Activated CD4-positive, alpha-beta T cell treated with anti-CD3 and anti-CD28 coated beads, Interleukin-2, amount 10 ng/mL, durations not matched to agents 7 days and 5 days (primary cell): ENCODE measurements at places on chromosomes 16 and 17. TPM values are rescaled to one million over a fixed set of nuclear protein-coding genes. Genes with fewer than 3 reads are reported as not detected.
A peak's percentile ranks its signal among the peaks of the same experiment; 100 is the strongest.

MAP2K6 gene
- total RNA-seq = 11.0 TPM

TEDC2 gene
- total RNA-seq = 21.4 TPM

GRCh38 chr17:49333804-49334203 lies 28.2 kb downstream of the ZNF652 start:
- H3K36me3 ChIP-seq = peaks cover 5% of the 10 kb centered on the region
- DNase-seq = no peak
- no peak overlapping the region for H3K4me3 ChIP-seq
- H3K27ac ChIP-seq = no peak overlapping the region

RAB37 gene
- 30.4 TPM for total RNA-seq

- H3K27me3 ChIP-seq = peaks cover 8% of the 10 kb centered on the region
- no peak for DNase-seq
- peaks cover 14% of the 10 kb centered on the region for H3K4me1 ChIP-seq
- no peaks in the 10 kb centered on the region for H3K36me3 ChIP-seq
- no peak overlapping the region for H3K4me3 ChIP-seq
Observed at GRCh38 chr17:36198831-36199465, 2.4 kb upstream of the CCL3L1 start.

- no peak for DNase-seq
- no peaks in the 10 kb centered on the region for H3K27me3 ChIP-seq
- peaks cover 13% of the 10 kb centered on the region for H3K4me1 ChIP-seq
Observed at GRCh38 chr17:8913091-8913490, 45.6 kb upstream of the PIK3R6 start.

MMP28 gene
- total RNA-seq = not detected

- H3K27me3 ChIP-seq = peaks cover 9% of the 10 kb centered on the region
- H3K27ac ChIP-seq = no peak overlapping the region
- peaks cover 2% of the 10 kb centered on the region for H3K36me3 ChIP-seq
- DNase-seq = peak; percentile 56
Observed at GRCh38 chr17:74296548-74296936, 22.5 kb downstream of the DNAI2 start.

DNAH3 gene
- total RNA-seq = not detected

- H3K4me1 ChIP-seq = peaks cover 14% of the 10 kb centered on the region
- no peaks in the 10 kb centered on the region for H3K36me3 ChIP-seq
- DNase-seq = no peak
- H3K27ac ChIP-seq = no peak overlapping the region
- no peaks in the 10 kb centered on the region for H3K27me3 ChIP-seq
Observed at GRCh38 chr17:75191584-75191983, 8.8 kb upstream of the SUMO2 start.

KRTAP9-2 gene
- not detected for total RNA-seq

- peaks cover 60% of the 10 kb centered on the region for H3K4me1 ChIP-seq
- H3K36me3 ChIP-seq = peaks cover 6% of the 10 kb centered on the region
- no peak overlapping the region for H3K4me3 ChIP-seq
Observed at GRCh38 chr17:73831699-73832098, 187.5 kb upstream of the SDK2 start.

DNA sequence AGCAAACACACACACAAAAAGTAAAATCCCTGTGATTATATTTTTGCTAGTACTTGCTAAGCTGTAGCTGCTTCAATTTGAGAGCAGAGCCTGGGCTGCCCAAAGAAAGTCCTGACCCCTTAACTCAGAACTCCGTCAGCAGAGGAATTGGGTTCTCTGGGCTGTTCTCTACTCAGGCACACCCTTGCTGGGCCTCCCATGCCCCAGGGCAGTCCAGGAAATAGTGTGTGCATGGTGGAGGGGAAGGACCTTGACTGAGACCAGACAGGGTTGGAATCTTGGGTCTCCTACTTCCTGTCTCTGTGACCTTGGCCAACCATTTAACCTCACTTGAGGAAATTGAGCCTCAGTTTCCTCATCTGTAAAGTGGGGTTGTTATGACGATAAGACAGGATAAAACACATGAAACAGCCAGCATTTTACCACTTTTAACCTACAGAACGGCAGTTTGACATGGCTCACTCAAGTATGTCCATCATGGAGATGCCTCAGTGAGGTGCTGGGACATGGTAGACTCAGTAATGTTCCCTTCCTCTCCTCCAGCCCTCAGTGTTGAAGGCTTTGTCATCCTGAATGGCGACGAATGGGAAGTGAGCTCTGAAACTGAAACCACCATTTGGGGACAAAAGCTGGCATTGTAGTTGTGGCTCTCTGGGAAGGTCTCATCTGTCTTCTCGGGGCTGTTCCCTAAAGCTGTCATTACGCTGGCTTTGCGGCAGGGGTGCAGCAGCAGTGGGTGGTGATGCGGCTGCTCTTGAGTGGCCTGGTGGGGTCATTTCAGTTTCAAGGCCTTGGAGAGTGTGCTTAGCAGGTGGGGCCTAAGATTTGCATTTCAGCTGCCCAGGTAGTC lies 74.9 kb downstream of the CMIP start:
- H3K27me3 ChIP-seq = no peaks in the 10 kb centered on the region
- H3K4me3 ChIP-seq = no peak overlapping the region
- H3K4me1 ChIP-seq = peaks cover 53% of the 10 kb centered on the region
- peaks cover 11% of the 10 kb centered on the region for H3K36me3 ChIP-seq

GRCh38 chr17:12732366-12732765 lies 56.9 kb upstream of the ARHGAP44 start:
- H3K4me1 ChIP-seq = no peaks in the 10 kb centered on the region
- H3K4me3 ChIP-seq = no peak overlapping the region
- no peak overlapping the region for H3K27ac ChIP-seq
- H3K36me3 ChIP-seq = no peaks in the 10 kb centered on the region
- H3K27me3 ChIP-seq = no peaks in the 10 kb centered on the region

CCL4 gene
- 3.9 TPM for total RNA-seq

DNA sequence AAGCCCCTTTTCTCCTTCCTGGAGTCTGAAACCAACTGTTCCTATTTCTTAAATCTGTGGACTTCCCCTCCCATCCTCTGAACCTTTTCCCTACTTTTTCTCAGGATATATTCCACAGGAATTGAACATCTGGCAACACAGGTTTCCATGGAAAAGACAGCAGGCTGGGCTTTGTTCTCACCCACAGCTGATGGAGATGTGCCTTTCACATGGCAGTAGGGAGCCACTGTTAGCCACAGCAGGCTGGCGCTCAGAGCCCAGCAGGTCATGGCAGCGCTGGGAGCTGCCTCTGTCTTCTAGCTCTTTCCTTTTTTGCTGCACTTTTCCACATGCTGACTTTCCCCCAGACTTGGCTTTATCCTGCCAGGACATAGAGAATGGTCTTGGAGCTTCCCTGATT lies 116.4 kb upstream of the NLRP1 start:
- no peak overlapping the region for H3K27ac ChIP-seq
- peaks cover 10% of the 10 kb centered on the region for H3K27me3 ChIP-seq
- no peaks in the 10 kb centered on the region for H3K4me1 ChIP-seq
- DNase-seq = no peak
- H3K4me3 ChIP-seq = no peak overlapping the region
- H3K36me3 ChIP-seq = no peaks in the 10 kb centered on the region

DNA sequence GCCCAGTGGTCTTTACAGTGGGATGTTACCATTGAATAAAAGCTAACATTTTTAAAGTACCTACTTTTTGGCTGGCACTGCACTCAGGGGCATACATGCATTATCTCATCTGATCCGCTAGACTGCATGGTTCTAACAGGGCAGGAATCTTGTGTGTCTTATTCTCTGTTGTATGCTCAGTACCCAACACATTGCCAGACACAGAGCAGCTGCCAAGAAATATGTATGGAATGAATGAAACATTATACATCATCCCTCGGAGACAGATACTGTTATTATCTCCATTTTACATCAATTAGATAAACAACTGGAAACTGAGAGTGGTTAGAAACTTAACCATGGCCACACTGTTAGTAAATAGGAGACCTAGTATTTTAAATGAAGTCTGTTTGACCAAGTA lies 74.1 kb upstream of the CDH11 start:
- H3K36me3 ChIP-seq = no peaks in the 10 kb centered on the region
- H3K27ac ChIP-seq = no peak overlapping the region
- DNase-seq = no peak
- no peak overlapping the region for H3K4me3 ChIP-seq
- no peaks in the 10 kb centered on the region for H3K4me1 ChIP-seq
- H3K27me3 ChIP-seq = no peaks in the 10 kb centered on the region

DNA sequence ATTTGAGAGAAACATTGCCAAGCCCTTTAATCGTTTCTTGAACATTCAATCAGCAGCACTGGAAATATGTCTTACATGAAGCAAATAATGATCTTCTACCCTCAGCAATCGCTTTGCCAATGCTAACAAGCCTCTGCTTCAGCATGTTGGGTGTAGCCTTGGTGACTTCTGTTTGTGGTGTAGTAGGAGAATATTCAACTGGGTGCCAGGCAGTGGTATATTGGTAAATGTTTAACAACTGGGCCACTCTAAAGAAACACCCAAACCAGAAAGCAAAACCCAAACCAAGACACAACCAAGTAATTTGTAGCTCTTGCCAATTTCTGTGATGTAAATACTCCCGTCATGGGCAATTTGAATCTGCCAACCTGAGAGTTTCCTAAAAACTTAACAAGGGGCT lies 9.7 kb downstream of the CDH13 start:
- H3K27ac ChIP-seq = no peak overlapping the region
- DNase-seq = no peak
- H3K4me3 ChIP-seq = no peak overlapping the region
- peaks cover 1% of the 10 kb centered on the region for H3K36me3 ChIP-seq
- peaks cover 7% of the 10 kb centered on the region for H3K27me3 ChIP-seq
- peaks cover 26% of the 10 kb centered on the region for H3K4me1 ChIP-seq

DNA sequence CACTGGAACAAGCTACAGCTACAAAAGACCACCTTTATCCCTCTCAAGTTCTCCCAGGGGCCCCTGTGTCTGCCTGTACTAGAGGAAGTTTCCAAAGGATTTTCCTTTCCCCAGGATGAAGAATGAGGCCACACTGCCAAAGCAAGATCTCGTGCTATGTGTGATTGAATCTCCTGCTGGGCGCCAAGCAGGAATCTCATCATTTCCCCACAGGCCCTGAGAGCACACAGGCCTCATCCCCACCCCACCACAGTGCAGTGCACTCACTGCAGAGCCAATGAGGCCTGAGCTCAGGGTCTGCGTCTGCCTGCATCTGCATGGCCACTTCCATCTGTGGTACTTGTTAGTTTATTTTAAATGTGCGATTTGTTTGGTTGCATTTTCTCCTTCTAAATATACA lies 387.4 kb upstream of the ASIC2 start:
- peaks cover 2% of the 10 kb centered on the region for H3K27me3 ChIP-seq
- no peaks in the 10 kb centered on the region for H3K4me1 ChIP-seq
- H3K4me3 ChIP-seq = no peak overlapping the region

TMEM219 gene
- total RNA-seq = 60.5 TPM

DNA sequence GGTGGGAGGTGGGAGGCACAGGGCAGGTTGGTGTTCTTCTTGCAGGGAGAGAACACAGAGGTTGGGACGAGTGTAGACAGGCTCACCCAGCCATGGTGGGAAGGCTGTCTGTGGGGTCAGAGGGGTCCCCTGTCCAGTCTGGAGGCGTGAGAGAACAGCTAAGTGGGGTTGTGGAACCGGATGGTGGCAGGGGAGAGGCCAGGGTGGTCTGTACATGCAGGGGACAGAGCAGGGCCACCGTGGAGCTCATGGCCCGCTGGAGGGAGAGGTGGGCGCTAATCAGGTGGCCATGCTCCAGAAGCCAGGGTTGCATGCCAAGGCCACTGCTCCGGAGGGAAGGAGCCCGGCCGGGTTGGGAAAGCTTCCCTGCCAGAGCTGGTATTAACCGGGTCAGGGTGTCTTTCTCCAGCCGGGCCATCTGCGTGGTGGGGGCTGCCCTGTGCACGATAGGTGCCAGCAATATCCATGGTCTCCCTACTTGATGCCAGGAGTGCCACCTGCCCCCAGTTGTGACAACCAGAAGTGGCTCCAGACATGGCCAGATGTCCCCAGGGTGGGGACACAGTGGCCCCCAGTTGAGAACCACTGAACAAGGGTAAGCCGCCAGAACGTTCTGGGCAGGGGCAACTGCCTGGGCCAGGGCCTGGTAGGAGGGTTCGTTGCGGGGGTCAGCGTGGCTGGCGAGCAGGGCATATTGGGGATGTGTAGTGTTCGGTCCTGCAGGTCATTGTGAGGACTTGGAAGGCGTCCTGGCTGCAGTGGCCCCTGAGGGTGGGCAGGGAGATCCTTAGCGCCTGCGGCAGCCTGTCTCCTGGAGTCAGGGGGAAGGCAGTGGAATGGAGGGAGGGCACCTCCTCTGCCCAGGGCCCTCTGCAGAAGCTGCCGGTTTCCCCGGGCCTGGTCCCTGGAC lies 5.1 kb downstream of the SNN start:
- H3K27ac ChIP-seq = peak overlapping the region; percentile 85
- no peak for DNase-seq
- H3K27me3 ChIP-seq = no peaks in the 10 kb centered on the region
- no peak overlapping the region for H3K4me3 ChIP-seq
- H3K4me1 ChIP-seq = peaks cover 79% of the 10 kb centered on the region

DNA sequence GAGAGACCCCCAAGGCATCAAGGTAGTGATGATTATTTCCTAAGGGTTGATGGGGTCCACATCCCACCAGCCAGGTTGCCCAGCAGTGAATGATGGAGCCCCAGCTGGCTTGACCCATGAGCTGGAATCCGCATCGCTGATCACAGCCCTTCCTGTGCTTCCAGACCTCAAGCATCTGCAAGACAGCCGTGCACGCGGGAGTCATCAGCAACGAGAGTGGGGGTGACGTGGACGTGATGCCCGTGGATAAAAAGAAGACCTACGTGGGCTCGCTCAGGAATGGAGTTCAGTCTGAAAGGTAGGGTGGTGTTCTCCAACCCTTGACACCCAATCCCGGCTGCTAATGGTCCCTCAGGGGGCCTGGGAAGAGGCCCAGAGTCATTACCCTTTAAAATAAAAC lies 69.3 kb downstream of the CRISPLD2 start:
- no peaks in the 10 kb centered on the region for H3K27me3 ChIP-seq
- peaks cover 1% of the 10 kb centered on the region for H3K4me1 ChIP-seq
